ENCODE measurements at places on chromosomes 7 and 10.
A peak's percentile ranks its signal among the peaks of the same experiment; 100 is the strongest.

DNA sequence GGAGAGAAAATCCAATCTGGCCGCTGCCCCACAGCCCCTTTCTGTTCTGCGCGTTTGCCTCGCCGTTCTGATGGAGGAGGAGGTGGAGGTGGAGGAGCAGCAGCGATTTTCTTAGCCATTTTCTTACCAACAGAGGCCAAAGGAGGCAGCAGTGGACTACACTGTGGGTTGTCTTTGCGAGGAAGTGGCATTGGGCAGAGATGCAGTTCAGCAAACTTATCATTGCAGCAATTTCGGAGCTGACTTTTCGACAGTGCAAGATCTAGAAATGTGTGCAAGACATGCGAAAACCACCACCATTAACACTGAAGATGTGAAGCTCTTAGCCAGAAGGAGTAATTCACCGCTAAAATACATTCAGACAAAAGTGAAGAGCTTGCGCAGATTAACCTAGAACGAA is 1.9 kb upstream of the ARL4A start:
- DNase-seq, result no peak

DNA sequence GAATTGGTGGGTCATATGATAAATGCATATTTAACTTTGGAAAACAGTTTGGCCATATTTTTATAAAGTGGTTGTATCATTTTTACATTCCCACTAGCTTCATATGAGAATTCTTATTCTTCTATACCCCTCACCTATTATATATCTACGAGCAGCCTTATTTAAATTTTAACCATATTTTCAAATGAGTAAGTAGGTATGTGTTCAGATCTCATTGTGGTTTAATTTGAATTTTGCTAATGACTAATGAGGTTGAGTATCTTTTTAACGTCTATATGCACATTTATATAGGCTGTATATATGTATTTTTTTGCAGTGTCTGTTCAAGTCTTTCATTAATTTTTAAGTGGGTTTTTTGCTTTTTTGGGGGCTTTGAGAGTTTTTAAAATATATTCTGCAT is 14.2 kb downstream of the RAB18 start:
- no peak for DNase-seq

DNA sequence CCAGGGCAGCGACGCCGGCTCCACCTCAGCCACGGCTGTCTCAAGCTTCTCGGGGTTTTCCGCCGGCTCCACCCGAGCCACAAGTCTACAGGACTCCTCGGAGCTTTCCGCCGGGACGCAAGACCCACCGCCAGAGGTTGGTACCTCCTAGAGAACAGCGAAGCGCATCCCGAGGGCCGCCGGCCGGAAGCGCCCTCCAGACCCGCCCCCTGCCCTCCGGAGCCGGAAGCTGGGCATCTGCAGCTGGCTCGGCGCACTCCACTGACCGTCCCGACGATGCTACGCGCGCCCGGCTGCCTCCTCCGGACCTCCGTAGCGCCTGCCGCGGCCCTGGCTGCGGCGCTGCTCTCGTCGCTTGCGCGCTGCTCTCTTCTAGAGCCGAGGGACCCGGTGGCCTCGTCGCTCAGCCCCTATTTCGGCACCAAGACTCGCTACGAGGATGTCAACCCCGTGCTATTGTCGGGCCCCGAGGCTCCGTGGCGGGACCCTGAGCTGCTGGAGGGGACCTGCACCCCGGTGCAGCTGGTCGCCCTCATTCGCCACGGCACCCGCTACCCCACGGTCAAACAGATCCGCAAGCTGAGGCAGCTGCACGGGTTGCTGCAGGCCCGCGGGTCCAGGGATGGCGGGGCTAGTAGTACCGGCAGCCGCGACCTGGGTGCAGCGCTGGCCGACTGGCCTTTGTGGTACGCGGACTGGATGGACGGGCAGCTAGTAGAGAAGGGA is at the start of gene MINPP1:
TSS of gene MINPP1 (plus strand) at position 254 of the 726 bp plus-strand sequence. CDS start at position 277, 23 bp downstream.
- peak; percentile 42 for DNase-seq

- DNase-seq, result no peak
Measured at GRCh38 chr7:85004402-85004801, 182.5 kb downstream of the SEMA3D start.

- DNase-seq, result no peak
Measured at GRCh38 chr10:102678842-102679289, 34.6 kb downstream of the TRIM8 start.

DNA sequence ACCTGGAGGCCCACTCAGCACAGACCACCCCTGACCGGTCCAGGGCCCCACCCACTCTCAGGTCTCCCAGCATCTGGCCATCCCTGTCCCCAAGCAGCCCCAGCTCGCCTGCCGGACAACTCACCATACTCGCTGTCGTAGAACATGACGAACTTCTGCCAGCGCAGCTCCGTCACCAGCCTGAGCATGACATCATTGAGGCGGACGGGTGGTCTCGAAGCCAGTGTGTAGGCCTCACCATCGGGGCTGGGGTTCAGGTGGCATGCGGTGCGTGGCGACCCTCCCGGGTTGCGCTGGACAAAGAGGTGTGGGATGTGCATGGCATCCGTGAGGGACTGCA is 160.4 kb downstream of the GRID1 start:
- no peak for DNase-seq

GRCh38 chr7:105218215-105218614 is 170.5 kb downstream of the SRPK2 start:
- no peak for DNase-seq

DNA sequence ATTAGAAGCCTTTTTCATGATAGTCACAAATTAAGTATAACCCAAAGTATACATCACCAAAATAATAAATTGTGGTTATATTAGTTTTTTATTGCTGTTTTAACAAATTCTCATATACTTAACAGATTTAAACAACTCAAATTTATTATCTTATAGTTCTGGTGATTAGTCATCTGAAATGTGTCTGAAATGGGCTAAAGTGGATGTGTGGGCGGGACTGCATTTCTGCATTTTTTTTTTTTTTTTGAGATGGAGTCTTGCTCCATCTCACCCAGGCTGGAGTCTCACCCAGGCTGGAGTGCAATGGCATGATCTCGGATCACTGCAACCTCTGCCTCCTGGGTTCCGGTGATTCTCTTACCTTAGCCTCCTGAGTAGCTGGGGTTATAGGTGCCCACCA is 891.5 kb upstream of the CELF2 start:
- no peak for DNase-seq

- DNase-seq, result no peak
Measured at GRCh38 chr10:63633677-63634487, 112.7 kb downstream of the REEP3 start.

DNA sequence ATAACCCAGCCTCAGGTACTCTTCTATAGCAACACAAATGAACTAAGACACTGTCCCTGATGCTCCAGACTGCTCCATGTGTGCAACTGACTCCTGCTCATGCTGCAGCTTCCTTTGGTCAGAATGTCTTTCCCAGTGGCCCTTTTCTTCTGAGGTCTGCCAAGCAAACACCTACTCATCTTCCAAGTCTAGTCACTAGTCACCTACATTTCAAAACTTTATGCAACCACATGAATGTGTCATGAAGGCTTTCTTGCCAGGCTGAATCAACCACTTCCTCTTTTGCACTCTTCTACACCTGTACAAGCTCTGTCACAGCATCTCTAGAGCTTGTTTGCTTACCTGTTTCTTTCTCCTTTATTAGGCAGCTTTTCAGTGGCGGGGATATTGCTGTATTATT is 75.8 kb downstream of the LSMEM1 start:
- DNase-seq, result no peak

DNA sequence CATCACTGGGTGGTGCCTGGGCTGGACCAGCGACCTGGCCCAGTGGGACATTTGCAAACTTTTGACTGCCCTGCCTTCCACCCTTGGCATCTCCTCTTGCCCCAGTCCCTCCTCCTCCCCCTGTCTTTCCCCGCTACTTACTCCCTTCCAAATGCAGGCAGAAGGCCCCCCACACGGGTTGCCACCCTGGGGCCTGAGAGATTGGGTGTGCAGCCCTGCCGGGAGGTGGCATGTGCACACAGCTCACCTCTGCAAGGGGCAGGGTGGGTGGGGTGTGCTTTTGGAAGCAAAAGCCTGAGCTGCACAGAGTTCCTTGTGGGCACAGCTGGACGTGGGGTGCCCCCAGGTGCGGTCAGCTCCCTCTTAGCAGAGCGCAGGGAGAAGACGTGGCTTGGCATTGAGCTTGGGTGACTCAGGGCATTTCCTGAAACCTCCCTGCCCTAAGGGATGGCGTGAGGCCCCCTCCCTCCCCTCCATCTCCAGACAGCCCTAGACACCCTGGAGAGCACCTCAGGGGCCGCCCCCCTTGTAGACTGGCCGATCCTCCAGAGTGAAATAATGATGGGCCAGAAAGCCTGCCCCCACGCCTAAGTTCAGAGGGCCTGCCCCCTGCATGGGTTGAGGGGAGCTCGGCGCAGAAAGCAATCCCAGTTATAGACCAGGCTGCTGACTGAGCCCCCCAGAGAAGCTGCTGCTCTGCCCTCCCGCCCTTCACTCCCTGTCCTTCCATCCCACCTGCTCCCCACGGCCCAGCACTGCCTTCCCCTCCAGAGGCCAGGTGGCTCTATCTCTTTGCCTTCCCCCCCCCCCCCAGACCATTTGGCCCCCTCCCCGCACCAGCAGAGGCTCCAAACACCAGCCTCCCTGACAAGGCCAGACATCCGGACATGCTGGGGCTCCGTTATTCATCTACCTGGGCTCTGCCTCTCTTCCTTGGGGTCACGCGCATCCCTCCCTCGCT is 2.3 kb upstream of the SHH start:
- DNase-seq, result no peak

GRCh38 chr10:122992031-122992585 is 11.9 kb downstream of the PSTK start:
- DNase-seq, result no peak

DNA sequence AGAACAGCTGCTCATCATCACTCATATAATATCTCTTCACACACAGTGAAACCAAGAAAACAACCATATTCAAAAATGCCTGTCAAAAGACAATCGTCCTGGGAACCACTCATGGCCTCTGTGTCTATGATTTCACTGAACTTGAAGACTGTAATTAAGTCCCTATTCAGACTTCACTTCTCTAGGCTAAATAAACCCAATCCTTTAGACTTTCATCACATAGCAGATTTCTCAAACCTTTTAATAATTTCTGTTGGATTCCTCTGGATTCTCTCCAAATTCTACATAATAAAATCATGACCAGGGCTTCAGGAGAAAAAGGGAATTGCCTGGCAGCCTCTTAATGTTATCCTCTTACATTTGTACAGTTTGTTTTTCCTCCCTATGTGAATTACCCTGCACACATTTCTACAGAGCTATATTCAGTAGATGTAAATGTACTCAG is 201.1 kb downstream of the LRRN3 start:
- DNase-seq, result no peak

DNA sequence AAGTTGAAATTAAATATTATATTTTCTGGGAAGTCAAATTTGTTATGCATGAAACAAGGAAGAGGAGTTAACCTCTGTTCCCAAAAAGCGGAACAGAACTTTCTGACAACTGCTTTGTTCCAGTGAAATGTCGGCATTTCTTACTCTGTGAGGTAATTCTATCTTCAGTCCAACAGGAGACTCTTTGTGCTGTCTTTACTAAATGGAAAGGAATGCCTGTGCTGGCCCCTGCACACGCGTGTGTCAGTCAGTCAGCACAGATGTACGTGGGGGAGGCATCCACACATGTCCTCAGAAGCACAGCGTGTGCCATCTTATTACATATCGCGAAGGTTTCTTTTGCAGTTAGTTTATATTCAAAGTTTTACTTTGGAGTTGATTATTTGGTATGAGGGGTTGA is 37.5 kb downstream of the NET1 start:
- DNase-seq, result no peak

- no peak for DNase-seq
Measured at GRCh38 chr10:60348982-60349381, 40.7 kb downstream of the ANK3 start.

GRCh38 chr7:47406801-47407129 is 175.1 kb downstream of the TNS3 start:
- no peak for DNase-seq

GRCh38 chr10:11433657-11434056 is 177.8 kb downstream of the USP6NL start:
- no peak for DNase-seq

GRCh38 chr10:60031664-60032063 is 125.3 kb upstream of the CCDC6 start:
- no peak for DNase-seq

DNA sequence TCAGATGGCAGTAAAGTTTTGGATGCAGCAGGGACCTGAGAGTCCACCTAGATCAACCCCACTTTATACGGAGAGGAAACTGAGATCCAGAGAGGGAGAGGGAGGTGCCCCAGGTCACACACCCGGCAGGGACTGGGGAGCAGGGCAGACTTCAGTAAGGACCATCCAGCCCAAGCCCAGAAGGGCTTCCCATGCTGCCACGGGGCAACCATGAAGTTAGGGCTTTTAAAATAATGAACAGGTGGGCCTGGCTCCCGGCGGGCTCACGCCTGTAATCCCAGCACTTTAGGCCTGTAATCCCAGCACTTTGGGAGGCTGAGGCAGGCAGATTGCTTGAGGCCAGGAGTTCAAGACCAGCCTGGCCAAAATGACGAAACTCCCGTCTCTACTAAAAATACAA is 98.5 kb downstream of the HIP1 start:
- DNase-seq, result no peak

- no peak for DNase-seq
Measured at GRCh38 chr10:89053555-89053954, 63.0 kb downstream of the FAS start.

DNA sequence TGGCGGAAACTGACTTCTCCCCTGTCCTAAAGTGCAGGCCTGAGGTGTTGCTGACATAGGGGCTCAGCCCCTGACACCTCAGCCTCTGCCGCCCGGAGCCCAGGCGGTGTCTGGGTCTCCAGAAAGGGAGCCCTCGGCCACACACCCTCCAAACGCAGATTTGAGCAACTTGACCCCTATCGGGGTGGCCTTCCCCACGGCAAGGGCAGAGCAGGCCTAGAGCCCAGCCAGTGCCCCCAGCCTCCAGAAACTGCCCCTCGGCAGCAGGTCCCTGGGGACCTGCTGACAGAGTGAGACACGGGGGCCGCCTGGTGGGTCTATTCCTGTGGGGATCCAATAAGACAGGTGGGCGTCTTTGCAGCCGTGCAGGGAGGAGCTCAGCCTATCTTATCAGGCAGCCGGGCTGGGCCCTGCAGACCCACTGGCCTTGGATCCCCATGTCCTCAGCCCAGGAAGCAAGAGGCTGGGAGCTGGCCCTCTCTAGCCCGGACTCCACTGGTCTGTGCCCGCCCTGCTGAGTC is 11.0 kb downstream of the TMEM184A start:
- no peak for DNase-seq

- peak; percentile 93 for DNase-seq
Measured at GRCh38 chr7:157771-158625, 34.4 kb upstream of the FAM20C start.

- no peak for DNase-seq
Measured at GRCh38 chr7:8172372-8173354, 89.3 kb downstream of the ICA1 start.

GRCh38 chr10:98963608-98964007 is 272.0 kb downstream of the HPSE2 start:
- DNase-seq, result no peak

DNA sequence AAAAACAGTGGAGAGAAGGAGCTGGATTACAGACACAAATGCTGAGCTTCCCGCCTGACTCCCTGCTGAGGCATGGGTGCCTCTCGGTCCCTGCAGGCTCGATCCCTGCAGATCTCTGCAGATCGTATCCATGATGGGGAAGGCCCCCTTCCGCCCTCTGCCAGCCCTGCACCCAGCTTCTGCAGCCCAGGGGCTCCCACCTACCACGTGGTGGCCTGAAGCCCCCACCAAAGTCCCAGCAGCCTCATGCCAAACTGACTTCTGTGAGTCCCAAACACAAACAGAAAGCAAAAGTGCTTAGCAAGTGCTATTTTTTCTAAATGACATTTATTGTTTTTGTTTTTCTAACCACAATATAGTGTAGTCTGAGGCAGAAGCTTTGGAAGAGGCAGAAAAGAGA is 127.1 kb upstream of the CHST15 start:
- no peak for DNase-seq
